ENCODE measurements at places on chromosomes 2 and 18. TPM values are rescaled to one million over a fixed set of nuclear protein-coding genes. Genes with fewer than 3 reads are reported as not detected.

DNA sequence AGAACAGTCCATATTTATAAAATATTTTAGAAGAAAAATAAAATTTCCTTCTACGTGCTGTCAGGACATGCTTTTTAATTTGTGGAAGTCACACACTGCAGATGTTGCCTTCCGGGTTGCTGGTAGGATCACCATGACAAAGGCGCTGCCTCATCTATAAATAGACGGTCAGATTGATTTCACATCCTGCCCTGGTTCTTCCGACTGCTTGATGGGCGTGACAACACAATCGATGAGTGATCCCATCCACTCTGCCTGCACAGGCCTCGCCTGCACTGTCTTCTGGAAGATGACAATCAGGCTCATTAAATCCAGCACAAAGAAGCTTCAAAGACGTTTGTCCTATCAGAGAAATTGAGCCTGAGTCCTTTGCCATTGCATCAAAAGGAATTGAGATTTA, 318.9 kb upstream of the TRIB2 start:
- DNase-seq: no peak

DNA sequence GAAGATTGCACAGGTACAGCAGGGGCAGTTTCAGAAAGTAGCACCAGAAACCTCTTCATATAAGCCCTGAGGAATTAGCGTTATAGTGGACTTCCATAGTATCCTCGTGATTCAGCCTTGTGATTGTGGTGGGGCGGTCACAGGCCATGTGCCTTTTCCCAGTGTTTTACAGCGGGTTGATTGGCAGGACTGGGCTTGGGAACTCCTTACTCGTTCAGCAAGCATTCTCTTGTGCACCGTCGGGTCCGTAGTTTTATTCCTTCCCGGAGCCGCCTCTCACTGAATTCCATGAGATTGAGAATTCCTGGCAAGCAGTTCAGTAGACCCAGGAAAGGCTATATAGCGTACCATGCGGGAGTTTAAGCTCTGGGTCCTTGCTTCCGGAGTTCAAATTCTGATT, 5.2 kb downstream of the COPS8 start:
- no peak for DNase-seq

DNA sequence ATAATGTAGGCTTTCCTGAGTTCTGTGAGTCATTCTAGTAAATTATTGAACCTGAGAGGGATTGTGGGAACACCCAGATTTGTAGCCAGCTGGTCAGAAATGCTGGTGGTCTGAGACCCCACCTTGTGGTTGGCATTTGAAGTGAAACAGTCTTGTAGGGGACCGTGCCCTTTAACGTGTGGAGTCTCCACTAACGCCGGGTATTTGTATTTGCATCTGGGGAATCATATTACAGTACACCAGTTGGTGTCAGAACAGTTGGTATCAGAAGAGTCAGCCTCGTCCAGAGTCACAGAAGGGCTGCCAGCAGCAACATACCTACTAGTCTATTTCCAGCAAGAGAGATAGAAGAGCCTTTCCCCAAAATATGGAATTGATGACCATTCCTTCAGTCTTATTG, 38.3 kb upstream of the PTPN4 start:
- no peak for DNase-seq

DNA sequence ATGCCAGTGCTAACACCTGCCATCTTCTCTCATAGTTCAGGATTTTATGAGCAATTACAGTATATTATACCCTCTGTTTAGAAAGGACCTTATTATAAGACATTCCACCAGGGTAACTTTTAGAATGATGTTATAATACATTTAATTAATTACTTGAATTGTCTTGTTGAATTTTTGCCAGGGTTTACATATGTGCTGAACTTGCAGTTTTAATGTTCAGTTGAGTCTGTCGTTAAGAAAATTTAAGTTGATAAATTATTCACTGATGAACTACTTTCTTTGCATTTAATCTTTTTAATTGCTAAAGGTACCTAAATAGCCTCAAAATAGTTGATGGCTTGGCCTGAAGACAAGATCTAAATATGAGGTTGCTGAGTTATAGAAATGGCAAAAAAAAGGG, 68.1 kb downstream of the SCN2A start:
- no peak for DNase-seq

RAB6C gene
- not detected for total RNA-seq

ILKAP gene
- 100 TPM for total RNA-seq
